CD8-positive, alpha-beta memory T cell (primary cell): ENCODE measurements at places on chromosomes 7 and 10.
A peak's percentile ranks its signal among the peaks of the same experiment; 100 is the strongest.

DNA sequence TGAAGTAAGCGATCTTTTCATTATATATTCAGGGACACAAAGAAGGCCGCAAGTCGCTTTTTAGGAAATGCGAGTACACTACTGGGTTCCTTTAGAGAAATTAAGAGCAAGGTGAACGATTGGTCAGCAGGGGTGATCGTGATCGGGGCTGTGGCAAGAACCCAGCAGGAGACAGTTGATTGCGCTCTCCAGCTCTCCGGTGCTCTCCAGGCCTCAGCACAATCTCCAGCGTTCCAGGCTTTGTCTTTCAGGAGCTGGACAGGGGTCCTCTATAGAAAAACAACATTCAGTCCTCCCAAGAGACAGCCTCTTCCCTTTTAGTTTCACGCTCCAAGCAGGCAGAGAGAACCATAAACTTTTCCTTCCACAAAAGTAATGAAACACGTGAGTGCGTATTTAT, 170.5 kb upstream of the KLF6 start:
- H3K4me3 ChIP-seq, result no peak overlapping the region
- H3K36me3 ChIP-seq, result no peaks in the 10 kb centered on the region
- DNase-seq, result no peak
- peaks cover 20% of the 10 kb centered on the region for H3K4me1 ChIP-seq

GRCh38 chr10:50398381-50398780, 147.1 kb upstream of the ASAH2 start:
- DNase-seq, result no peak
- no peaks in the 10 kb centered on the region for H3K27me3 ChIP-seq
- H3K4me3 ChIP-seq, result no peak overlapping the region
- no peaks in the 10 kb centered on the region for H3K36me3 ChIP-seq

DNA sequence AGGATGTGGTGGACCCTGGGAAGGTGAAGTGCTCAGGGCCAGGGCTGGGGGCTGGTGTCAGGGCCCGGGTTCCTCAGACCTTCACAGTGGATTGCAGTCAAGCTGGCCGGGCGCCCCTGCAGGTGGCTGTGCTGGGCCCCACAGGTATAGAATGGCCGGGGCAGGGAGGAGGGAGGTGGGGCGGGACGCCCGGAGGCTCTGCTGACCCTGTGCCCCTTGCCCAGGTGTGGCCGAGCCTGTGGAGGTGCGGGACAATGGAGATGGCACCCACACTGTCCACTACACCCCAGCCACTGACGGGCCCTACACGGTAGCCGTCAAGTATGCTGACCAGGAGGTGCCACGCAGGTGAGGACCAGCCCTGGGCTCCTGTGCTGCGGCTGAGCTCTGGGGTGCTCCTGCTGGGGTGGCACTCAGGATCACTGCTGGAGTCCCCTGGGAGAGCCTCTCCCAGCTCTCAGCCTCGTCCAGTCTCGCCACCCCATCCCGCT, 14.9 kb upstream of the ATP6V1F start:
- no peak overlapping the region for H3K4me3 ChIP-seq
- DNase-seq, result no peak
- H3K27me3 ChIP-seq, result no peaks in the 10 kb centered on the region
- H3K27ac ChIP-seq, result no peak overlapping the region

GRCh38 chr10:79136236-79137005, 67.7 kb downstream of the ZMIZ1 start:
- no peak for DNase-seq
- H3K4me3 ChIP-seq, result no peak overlapping the region
- peaks cover 44% of the 10 kb centered on the region for H3K4me1 ChIP-seq
- no peaks in the 10 kb centered on the region for H3K27me3 ChIP-seq
- peak overlapping the region; percentile 18 for H3K27ac ChIP-seq
- H3K36me3 ChIP-seq, result no peaks in the 10 kb centered on the region

DNA sequence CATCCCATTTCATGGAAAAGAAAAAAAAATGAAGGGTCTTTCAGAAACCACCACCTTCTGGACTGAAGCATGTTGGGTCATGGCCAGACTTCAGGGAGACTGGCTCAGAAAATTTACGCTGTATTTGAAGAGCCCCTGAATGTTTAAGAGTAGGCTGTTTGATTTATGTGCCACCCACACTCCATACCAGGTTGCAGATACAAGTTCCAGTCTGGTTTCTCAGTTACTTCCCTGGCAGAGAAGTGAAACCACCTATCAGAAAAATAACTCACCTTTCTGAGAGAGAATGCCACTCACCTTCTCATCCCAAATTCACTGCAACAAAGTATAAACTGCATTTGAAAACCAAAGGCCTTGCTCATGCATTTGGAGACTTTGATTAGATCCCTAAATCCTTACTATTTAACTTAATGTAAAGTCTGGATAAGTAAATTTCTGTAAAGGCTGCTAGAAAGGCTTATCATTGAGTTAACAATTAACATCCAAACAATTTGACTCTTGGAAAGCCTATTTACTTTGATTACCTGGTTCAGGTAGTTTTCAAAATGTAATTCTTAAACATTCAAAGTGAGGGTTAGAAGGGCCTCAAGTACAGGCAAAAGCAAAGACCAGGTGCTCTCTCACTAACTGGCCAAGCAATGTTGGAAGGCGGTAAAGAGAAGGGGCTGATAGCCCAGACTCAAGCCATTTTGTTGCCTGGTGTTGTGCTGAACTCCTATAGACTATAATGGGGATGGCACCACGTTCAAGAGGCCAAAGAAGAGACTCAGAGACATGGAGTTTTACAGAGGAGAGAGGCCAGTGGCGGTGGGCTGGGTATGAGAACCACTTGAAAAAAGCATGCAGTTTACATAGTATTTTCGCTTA, 12.8 kb upstream of the ADD3 start:
- no peak overlapping the region for H3K4me3 ChIP-seq
- H3K36me3 ChIP-seq, result no peaks in the 10 kb centered on the region
- no peaks in the 10 kb centered on the region for H3K4me1 ChIP-seq
- no peak overlapping the region for H3K27ac ChIP-seq
- DNase-seq, result no peak

- peaks cover 1% of the 10 kb centered on the region for H3K27me3 ChIP-seq
- no peaks in the 10 kb centered on the region for H3K36me3 ChIP-seq
- DNase-seq, result no peak
- H3K4me3 ChIP-seq, result no peak overlapping the region
- H3K4me1 ChIP-seq, result no peaks in the 10 kb centered on the region
These were observed 123.0 kb upstream of the JCAD start for GRCh38 chr10:30182191-30183054.

GRCh38 chr7:5429857-5430611, 6.4 kb upstream of the TNRC18 start:
- peaks cover 29% of the 10 kb centered on the region for H3K4me1 ChIP-seq
- no peak overlapping the region for H3K4me3 ChIP-seq
- no peaks in the 10 kb centered on the region for H3K36me3 ChIP-seq

GRCh38 chr7:44225566-44226395, 25.0 kb downstream of the YKT6 start:
- DNase-seq, result no peak

- no peak overlapping the region for H3K4me3 ChIP-seq
- H3K4me1 ChIP-seq, result no peaks in the 10 kb centered on the region
- no peaks in the 10 kb centered on the region for H3K36me3 ChIP-seq
- no peaks in the 10 kb centered on the region for H3K27me3 ChIP-seq
- no peak overlapping the region for H3K27ac ChIP-seq
- DNase-seq, result no peak
These were observed 129.8 kb downstream of the BUB3 start for GRCh38 chr10:123284022-123284421.

- H3K4me1 ChIP-seq, result no peaks in the 10 kb centered on the region
- DNase-seq, result no peak
- no peak overlapping the region for H3K27ac ChIP-seq
These were observed 1021.6 kb downstream of the GATA3 start for GRCh38 chr10:9076066-9076465.

GRCh38 chr10:66929375-66929774, 3.5 kb downstream of the LRRTM3 start:
- H3K4me3 ChIP-seq, result no peak overlapping the region
- H3K27me3 ChIP-seq, result no peaks in the 10 kb centered on the region
- H3K4me1 ChIP-seq, result no peaks in the 10 kb centered on the region
- no peak for DNase-seq
- H3K27ac ChIP-seq, result no peak overlapping the region

DNA sequence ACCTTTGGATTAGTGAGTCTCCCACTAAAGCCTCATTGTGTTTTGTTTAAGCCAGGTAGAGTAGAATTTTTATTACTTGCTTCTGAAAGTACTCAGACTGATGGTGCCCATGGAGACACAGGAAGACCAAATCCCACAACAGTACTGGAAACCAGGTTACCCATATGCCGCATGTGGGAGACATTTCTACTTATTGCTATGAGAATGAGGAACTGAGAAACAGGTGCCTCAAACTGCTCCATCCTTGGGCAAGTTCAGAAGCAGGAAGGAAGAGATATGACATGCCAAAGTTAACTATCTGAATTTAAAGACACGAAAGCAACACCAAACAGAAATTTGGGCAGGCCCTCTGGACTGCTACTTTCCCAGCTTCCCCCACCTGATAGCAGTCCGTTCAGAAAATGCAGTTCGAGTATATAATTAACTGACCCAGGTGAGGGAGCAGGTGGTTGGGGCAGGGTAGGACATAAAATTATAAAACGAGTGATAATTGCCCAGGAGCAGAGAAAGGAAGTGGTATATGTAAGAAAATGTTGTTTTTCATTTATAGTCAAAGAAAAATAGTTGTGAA, 382.3 kb upstream of the MTPN start:
- H3K4me3 ChIP-seq, result no peak overlapping the region
- no peaks in the 10 kb centered on the region for H3K36me3 ChIP-seq

GRCh38 chr7:52712938-52713337, 322.5 kb upstream of the POM121L12 start:
- H3K4me1 ChIP-seq, result no peaks in the 10 kb centered on the region
- H3K36me3 ChIP-seq, result no peaks in the 10 kb centered on the region
- no peaks in the 10 kb centered on the region for H3K27me3 ChIP-seq
- no peak for DNase-seq
- no peak overlapping the region for H3K27ac ChIP-seq

- H3K27ac ChIP-seq, result no peak overlapping the region
- no peaks in the 10 kb centered on the region for H3K4me1 ChIP-seq
- H3K4me3 ChIP-seq, result no peak overlapping the region
- no peak for DNase-seq
- H3K36me3 ChIP-seq, result no peaks in the 10 kb centered on the region
- no peaks in the 10 kb centered on the region for H3K27me3 ChIP-seq
These were observed 177.4 kb downstream of the ELFN1 start for GRCh38 chr7:1847260-1848001.

DNA sequence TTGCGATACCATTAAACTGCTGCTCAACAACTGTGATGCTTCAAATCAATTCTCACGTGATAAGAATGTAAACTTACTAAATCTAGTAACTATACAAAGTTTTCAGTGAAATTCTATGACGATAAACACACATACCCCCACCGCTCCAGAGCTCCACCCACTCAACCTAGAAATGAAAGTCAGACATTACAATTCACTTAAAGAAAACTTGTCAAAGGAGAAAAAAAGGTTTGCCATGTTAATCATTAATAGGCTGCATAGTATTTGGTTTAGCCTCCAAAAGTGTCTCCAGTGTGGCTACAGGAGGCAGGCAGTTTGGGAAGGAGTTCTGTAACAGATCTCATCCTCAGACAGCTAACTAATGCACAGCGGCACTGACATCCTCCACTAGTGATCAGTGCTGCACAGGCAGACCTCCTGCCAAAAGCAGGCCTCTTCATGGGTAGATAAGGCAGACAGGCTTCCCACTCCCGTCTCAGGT, 3.1 kb downstream of the HERPUD2 start:
- peak overlapping the region; percentile 98 for H3K27ac ChIP-seq
- H3K27me3 ChIP-seq, result no peaks in the 10 kb centered on the region
- H3K36me3 ChIP-seq, result no peaks in the 10 kb centered on the region
- H3K4me3 ChIP-seq, result peak overlapping the region; percentile 98
- peaks cover 51% of the 10 kb centered on the region for H3K4me1 ChIP-seq
- peak; percentile 20 for DNase-seq
